ENCODE measurements at places on chromosomes 6 and 20.

DNA sequence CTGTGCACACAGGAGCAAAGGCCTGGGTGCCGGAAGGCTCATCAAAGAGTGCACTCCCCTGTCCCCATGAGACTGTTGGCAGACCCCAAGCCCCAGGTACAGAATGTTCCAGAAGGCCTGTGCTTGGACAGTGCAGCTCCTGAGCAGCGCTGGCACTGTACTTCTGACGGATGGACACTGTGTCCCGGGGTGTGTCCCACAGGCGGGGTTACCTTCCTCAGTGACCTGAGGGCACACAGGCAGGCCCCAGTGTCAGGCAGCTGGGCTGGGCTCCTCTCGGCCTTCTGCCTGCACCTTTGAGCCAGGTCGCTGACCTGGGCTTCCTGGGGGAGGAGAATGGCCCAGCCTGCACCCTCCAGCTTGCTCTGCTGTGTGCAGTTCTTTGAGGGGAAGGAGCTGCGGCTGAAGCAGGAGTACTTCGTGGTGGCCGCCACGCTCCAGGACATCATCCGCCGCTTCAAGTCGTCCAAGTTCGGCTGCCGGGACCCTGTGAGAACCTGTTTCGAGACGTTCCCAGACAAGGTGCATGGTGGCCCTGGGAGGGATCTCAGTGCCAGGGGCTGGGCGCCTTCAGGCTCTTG lies 30.1 kb downstream of the PYGB start:
- no peak for DNase-seq

DNA sequence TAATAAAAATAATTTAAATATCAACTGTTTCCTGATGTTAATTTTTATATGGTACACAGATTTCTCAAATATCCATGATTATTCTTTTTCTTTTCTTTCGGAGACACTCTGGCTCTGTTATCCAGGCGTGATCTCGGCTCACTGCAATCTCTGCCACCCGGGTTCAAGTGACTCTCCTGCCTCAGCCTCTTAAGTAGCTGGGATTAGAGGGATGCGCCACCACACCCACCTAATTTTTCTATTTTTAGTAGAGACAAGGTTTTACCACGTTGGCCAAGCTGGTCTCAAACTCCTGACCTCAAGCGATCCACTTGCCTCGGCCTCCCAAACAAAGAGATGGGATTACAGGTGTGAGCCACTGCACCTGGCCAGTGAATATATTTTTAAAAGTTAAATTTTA lies 20.5 kb downstream of the ROMO1 start:
- DNase-seq = no peak

DNA sequence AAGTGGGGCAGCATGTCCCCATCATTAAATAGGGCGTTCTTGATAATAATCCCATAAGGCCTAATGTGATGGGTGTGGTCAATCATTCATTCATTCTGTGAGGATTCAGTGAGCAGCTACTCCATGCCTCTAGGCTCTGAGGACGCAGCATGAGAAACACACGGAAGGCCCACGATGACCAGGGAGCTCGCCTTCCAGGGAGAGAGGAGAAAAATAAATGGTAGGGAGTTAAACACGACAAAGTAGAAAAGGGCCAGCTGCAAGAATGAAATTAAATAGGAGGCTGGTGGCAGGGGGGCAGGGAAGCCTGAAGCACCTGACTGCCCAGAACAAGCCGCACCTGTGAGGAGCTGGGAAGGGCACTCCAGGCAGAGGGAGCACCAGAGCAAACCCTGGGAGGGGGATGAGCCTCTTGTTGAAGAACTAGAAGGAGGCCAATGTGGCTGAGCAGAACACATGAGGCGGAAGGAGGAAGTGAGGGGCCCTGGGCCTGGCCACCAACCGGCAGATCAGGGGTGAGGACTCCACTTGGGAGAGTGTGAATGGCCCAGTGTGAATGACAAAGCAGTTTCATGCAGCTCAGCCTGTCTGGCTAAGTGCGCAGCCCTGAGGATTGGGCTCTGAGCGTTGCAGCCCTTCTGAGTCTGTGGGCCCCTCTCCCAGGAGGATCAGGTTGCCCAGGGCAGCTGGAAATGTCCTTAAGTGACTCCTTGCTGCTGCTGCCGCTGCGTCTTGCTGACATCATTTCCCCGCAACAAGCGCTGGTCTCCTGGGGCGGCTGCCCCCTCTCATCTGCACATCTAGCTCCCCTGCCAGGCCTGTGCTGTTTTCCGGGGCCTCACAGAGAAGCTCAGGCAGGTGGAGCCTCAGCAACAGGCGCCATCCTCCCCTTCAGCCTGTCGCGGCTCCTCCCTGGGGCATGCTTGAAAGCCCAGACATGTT lies 99.9 kb downstream of the CDH26 start:
- no peak for DNase-seq

DNA sequence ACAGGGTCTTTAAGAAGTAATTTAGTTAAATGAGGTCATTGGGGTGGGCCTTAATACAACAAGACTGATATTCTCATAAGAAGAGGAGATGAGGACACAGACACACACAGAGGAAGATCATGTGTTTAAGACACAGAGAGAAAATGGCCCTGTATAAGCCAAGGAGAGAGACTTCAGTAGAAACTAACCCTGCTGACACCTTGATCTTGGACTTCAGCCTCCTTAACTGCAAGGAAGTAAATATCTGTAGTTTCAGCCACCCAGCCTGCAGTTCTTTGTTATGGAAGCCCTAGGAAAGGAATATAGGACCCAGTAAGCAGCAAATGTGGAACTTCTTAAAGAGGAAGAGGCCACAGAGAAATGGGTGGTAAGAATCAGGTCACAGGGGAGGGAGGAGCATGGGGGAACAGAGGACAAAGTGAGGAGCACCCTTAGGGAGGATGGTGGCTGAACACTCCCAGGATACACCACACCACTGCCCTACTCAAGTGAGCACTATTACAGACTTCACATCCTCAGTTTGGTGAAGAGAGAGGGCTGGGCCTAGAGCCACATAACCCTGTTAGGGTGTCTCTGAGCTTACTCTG lies 762 bp downstream of the SIRPB1 start:
- no peak for DNase-seq

GRCh38 chr20:11132819-11133415 lies 459.1 kb upstream of the JAG1 start:
- no peak for DNase-seq

GRCh38 chr6:9593554-9593953 lies 821.3 kb downstream of the TFAP2A start:
- DNase-seq = no peak

GRCh38 chr6:163947276-163947675 lies 532.8 kb downstream of the QKI start:
- DNase-seq = no peak

- DNase-seq = no peak
These were observed 110.2 kb upstream of the FOXQ1 start for GRCh38 chr6:1201547-1202200.

DNA sequence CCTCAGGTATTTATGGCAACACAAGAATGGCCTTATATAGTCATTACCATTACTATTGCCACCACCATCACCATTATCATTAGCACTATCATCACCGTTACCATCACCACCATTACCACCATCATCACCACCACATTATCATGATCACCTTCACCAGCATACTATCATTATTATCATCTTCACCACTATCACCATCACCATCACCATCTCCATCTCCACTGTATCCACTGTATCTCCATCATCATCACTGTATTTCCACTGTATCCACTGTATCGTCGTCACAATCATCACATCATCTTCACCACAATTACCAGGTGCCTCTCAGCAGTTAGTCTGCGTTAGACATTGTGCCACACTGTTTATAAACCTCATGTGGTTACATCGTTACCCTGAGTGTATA lies 45.3 kb downstream of the GGTLC1 start:
- DNase-seq = no peak

DNA sequence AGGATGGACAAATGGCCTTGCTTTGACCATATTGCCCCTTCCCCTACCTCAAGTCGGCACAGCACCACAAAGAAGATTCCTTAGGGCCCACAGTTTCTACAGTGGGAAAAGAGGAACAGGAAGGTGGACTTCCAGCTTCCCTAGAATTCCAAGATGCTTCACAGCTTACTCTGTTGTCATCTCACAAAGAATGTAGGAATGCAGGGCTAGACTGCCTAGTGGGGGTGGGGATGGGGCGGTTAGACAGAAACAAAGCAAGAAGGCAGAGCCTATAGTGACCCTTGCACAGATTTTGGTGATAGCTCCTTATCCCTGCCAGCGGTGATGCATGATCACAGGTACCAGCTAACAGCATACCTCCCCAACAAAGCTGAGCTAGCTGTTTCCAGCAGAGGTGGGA lies 607.6 kb upstream of the MAN1A1 start:
- DNase-seq = no peak

GRCh38 chr20:47314647-47315338 lies 41.7 kb downstream of the ZMYND8 start:
- DNase-seq = no peak

- DNase-seq = no peak
These were observed 135.0 kb upstream of the MAN1A1 start for GRCh38 chr6:119484598-119484997.

GRCh38 chr6:149435919-149436586 lies 36.0 kb downstream of the SUMO4 start:
- no peak for DNase-seq

GRCh38 chr6:158848490-158848895 lies 29.3 kb upstream of the EZR start:
- no peak for DNase-seq

DNA sequence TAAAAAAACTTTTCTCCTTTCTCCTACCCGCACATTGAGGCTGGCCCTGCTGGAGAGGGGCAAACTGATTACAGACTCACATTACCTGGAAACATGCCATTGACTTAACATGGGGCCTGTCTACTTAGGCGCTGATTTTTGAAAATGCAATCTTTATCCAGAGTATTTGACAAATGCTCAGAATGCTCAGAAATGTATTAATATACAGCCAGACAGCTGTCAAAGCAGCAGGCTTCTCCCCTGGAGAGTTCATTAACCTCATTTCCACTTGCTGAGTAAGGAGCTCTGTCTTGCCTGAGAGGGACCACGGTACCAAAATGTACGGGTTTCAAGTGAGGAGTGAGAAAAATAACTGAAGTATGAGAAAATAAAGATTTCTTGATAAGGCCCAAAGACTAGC lies 95.7 kb downstream of the PAX1 start:
- DNase-seq = no peak

- no peak for DNase-seq
These were observed 1.0 kb upstream of the HCK start for GRCh38 chr20:32050851-32051556.

GRCh38 chr6:20839630-20840029 lies 305.4 kb downstream of the CDKAL1 start:
- DNase-seq = no peak

Measured in GOT3 (cell line).